ENCODE measurements at places on chromosomes 16 and 17.
A peak's percentile ranks its signal among the peaks of the same experiment; 100 is the strongest.

- peak; percentile 88 for DNase-seq
Measured at GRCh38 chr16:10878644-10879501, 1.9 kb downstream of the CIITA start.

GRCh38 chr16:85571813-85572619 is 41.1 kb upstream of the GSE1 start:
- peak; percentile 83 for DNase-seq

- no peak for DNase-seq
Measured at GRCh38 chr17:34850964-34851363, 110.3 kb downstream of the CCT6B start.

DNA sequence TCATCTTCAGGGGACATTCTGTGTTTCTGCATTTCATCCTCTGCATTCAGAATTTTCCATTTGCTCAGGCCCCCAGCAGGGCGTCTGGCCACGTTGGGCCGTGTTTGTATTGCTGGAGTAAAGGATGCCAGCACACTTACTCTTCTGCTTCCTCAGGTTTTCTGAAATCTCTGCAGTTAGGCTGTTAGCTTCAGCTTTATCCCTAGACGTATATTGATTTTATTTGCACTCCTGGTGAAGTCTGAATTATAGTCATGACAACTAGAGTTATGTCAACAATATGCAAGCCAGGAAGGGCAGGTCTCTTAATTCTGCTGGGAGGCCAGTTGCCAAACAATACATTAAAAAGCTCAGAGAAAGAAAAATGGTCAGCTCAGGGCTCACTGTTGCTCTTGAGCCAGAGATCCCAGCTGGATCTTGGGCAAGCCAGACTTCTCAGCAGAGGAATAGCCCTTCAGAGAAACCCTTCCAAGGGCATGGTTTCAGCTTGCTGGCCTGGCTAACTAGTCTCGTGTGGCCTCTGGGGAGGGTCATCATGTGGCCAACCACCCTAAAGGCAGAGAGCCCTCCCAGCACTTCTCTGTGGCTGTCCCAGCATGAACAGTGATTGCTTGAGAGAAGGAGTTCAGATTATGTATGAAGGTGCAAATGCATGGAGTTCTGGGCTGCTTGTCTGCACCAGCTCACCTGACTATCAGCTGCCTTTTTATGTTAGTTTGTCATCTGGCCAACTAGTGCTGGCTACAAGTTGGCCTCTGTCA is 110.2 kb upstream of the CACNG5 start:
- no peak for DNase-seq

DNA sequence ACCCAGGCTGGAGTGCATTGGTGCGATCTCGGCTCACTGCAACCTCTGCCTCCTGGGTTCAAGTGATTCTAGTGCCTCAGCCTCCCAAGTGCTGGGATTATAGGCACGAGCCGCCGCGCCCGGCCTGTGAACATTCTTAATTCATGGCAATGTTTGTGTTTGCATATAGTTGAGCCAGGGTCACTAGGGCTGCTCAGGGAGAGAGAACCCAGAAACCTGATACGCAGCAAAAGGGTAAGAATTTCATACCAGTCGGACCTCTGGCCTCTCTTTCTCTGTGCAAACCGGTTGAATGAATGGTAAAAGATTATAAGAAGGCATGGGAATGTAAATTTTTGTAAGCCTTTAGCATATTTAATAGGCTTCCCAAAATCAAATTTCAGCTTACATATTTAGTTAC is 6.9 kb upstream of the TMEM98 start:
- DNase-seq, result no peak

DNA sequence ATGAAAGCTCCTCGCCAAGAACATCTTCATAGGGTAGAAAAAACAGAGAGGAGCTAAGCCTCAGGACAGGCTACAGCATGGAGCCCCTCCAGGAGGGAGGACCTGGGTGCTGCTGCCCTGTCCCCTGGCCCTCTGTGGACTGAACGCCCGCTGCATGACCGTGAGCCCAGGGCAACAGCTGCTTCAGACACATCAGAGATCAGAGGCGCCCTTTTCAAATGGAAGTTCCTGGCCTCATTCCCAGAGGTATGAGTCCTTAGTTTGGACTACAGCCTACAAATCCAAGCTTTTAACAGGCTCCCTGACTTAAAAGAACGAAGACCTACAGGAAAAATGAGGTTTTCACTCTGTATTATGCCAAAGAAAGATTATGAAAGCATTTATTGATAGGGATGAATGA is 48.5 kb downstream of the ZNF18 start:
- DNase-seq, result no peak

GRCh38 chr17:17497065-17497844 is 1.1 kb upstream of the RASD1 start:
- no peak for DNase-seq

DNA sequence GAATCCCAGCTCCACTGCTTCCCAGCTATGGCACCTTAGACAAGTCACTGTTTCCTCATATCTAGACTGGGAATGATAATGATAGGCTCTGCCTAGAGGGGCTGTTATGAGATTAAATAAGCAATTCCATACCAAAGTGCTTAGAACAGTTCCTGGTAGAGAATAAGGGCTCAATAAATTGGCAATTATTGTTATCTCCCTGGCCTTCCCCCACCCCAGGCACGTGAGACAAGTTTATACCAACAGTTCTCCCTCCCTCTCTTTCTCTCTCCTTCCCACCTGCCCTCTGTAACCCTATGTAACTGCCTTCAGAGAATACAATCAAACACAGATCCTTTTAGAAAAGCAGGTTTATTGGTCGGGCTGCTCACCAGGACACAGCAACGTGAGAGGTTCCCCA is 13.9 kb upstream of the STAT3 start:
- no peak for DNase-seq

DNA sequence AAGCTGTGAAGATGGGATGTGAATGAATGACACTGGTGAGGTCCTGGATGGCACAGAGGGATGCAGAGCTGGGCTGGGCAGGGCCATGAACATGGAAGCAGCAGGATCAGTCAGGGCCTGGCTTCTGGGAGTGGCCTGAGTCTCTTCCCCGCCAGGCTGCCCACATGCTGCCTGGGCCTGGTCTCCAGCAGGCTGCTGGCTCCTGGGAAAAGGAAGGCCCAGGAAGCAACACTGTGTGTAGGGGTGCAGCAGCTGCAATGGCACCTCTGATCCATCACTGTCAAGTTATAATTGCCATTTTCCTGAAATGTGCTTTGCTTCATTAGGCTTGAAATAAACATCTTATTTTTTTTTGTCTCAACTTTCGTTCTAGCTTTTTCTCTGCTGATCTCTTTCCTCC is 260.2 kb upstream of the N4BP1 start:
- DNase-seq, result no peak

All from suppressor macrophage treated with lipopolysaccharide for 4 hours (primary cell).